HEK293T (cell line): ENCODE measurements at places on chromosomes 6 and 20.

- DNase-seq = no peak
These were observed 89.7 kb upstream of the GCM1 start for GRCh38 chr6:53238311-53238710.

DNA sequence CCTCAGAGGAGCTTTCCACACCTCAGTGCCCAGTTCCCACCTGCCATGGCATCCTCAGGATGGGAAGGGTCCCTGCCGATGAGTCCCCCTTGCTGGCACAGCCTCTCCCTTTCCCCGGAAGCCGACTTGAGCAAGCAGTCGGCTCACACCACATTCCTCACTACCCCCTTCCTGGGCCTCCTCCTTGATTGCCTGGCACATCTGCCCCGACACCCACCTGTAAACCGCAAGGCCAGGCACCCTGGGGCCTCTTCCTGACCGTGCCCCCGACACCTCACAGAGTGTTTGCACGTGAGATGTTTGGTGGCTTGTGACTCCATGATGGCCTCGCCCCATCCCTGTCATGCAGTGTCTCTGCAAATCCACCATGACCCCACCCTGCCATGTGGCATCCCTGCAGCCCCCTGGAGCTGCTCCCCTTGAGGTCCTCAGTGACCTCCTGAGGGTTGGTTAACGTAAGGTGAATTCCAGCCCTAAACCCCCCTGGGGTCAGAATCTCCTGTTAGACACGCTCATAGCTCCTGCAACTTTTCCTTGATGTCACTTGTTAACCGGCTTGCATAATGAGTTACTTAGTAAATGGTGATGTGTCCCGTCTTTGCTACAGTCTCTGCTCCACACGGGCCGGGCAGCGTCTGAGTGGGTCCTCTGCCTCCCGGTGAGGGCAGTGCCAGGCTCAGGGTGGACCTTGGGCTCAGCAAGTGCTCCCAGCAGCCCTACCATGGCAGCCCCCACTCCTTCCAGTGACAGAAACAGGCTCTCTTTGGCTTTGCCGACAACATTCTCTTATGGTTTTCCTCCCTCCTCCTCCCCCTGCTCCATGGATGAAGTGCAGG is 115.9 kb upstream of the FRMD1 start:
- DNase-seq = no peak

- no peak for DNase-seq
These were observed 22.0 kb downstream of the CENPW start for GRCh38 chr6:126361832-126362440.

DNA sequence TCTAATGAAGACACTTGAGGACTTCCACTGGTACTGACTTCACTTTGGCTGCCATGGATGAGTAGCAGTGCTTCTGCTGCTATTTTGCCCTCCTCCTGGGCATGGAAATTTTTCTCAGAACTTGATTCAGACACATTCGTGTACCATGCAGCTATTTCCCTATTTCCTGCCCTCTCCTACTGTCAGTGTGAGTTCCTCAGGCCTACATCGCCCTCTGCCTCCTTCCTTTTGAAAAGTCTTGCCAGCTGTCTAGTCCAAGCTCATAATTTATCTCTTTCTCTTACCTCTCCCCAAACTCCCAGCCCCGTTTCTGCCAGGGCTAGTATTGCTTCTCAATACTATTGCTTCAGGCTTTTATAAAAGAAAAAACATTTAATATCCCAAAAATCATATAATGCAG is 470.2 kb downstream of the ADGRB3 start:
- DNase-seq = no peak

GRCh38 chr6:105313211-105313610 is 89.7 kb downstream of the PREP start:
- no peak for DNase-seq

DNA sequence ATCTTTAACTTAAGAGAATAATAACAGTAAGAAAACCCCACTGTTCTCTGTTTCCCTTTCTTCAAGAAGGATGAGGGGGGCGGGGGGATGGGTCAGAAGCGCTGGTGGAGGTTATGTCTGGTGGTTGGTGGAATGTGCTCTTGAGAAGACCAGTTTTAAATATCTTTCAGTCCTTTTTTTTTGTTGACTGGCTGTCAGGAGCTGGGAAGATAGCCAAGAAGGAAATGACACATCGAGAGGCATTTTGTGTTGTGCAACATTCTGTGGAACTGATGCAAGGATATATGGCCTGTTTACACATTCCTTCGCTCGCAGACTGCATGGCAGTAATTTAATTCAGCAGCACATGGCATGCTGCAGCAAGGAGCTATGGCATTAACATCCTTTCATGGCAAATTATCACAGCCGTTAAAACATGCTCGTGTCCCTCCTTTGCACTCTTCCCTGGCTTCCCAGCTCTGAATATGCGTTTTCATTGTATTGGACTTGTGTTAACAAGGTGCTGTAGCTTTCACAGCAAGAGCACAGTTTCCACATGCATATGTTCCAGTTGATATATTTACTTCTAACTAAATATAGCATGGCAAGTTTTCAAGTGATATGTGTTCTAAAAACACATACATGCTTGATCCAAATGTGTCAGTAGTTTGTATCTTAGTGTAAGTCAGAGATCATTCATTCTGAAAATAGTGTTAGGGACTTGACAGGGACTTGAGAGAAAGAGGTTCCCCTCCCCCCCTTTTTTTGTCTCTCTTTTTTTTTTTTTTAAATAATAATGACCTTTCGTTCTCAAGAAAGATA is 68.2 kb upstream of the SUPT3H start:
- peak; percentile 36 for DNase-seq

- no peak for DNase-seq
These were observed 193.9 kb upstream of the ID4 start for GRCh38 chr6:19643287-19643686.

GRCh38 chr6:7439228-7439627 is 49.6 kb downstream of the RIOK1 start:
- DNase-seq = no peak

GRCh38 chr6:106161311-106161874 is 75.3 kb downstream of the PRDM1 start:
- no peak for DNase-seq

DNA sequence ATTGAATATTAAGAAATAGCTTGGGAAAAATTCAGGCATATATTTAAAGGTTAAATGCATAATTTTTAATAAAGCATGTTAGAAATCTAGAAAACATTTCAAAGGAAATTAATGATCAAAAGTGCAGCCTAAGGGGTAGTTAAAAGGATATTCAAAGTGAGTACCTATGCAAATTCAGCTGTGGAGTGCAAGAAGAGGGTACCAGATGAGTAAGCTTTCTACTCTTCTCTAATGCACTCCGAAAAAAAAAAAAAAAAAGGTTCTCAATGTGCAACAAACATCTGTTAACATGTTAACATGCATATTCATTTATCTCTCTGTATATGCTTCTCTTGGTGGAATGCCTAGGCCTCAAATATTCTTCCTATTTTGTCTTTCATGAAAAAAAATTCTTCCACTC is 32.0 kb upstream of the KATNA1 start:
- DNase-seq = no peak

- DNase-seq = no peak
These were observed 49.9 kb upstream of the RANBP9 start for GRCh38 chr6:13761361-13762036.

- DNase-seq = no peak
These were observed at the start of gene PRR18 for GRCh38 chr6:166308033-166308768. TSS of gene PRR18 (minus strand) at chr6:166308392. CDS start at chr6:166308142, 250 bp downstream.

GRCh38 chr6:22300273-22300998 is 3.6 kb upstream of the PRL start:
- no peak for DNase-seq

DNA sequence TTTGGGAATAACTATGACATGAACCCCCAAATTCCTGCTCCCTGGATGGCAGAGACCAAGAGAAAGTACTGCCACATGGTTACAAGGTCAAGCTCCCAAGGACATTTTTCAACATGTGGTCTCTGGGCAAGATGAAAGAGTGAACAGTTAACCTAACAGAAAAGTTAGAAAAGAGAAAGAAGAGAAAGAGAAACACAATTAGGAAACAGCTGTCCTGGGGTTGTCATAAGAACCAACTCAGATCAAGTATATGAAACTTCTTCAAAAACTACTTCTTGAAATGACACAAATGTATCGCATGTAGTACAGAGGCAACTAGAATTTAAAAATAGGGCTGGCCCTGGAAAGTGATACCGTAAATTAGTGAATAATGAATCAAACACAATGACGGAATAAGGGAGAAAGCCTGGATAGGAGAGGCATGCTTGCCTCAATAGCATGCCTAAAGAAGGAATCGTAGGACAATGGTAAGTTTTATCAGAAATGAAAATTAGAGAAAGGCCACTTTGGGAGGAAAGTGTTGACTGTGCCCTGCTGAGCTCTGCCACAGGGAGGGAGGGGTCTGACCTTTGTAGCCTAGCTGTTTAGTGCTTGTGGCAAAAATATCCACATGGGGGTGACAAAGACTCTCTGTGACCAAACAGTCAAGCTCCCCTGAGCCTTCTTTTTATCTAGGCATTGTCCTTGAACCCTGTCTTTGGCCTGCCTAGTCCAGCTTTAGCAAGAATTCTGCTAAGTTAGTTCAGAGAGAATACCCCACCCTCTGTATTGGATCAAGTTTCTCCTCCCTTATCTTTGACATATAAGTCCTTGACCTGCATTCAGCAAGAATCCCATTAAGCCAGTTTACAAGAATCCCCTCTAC is 4.3 kb upstream of the DCBLD1 start:
- no peak for DNase-seq

- peak; percentile 73 for DNase-seq
These were observed 179.7 kb upstream of the MYLIP start for GRCh38 chr6:15948930-15949900.

- DNase-seq = no peak
These were observed 121.0 kb downstream of the BCAS1 start for GRCh38 chr20:53949319-53949839.

- no peak for DNase-seq
These were observed 138.4 kb upstream of the TENT5A start for GRCh38 chr6:81890846-81891245.

DNA sequence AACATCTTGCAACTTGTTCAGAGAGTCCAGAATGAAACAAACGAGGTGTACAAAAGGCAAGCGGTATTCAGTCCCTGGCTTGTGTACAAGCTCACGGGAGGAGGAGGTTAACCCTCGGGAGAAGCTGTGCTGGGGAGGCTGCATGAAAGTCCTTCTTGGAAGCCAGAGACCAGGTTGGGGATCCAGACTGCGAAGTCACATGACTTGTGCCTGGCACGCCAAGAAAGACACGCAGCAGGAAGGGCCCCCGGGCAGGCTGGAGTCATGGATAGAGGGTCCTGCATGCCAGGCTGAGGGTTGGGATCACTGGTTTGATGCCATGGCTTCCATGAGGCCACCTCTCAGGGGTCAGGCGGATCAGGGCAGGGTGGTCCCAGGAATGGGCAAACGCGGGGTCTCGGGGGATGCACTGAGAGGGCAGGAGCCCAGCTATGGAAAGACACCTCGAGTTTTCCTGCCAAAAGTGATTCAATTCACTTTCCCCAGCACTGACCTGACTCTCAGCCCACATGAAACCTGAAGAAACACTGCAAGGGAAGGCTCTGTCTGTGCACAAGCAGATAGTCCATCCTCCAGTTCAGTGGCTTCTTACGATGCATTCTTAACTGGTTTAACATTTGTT is 79.4 kb downstream of the DLL1 start:
- DNase-seq = no peak

- no peak for DNase-seq
These were observed 235.7 kb upstream of the ZNF217 start for GRCh38 chr20:53829255-53829723.

- no peak for DNase-seq
These were observed 99.4 kb upstream of the GRIK2 start for GRCh38 chr6:101294051-101294638.

GRCh38 chr6:110287462-110288341 is 70.4 kb downstream of the METTL24 start:
- DNase-seq = no peak
